ENCODE measurements at places on chromosomes 2 and 18. TPM values are rescaled to one million over a fixed set of nuclear protein-coding genes. Genes with fewer than 3 reads are reported as not detected.

The PRSS56 gene
- total RNA-seq = not detected

The AGBL5 gene
- total RNA-seq = 13.6 TPM

The IL1RL2 gene
- 2.2 TPM for total RNA-seq

The SAG gene
- total RNA-seq = not detected

The COL4A4 gene
- 1.9 TPM for total RNA-seq

The CTAGE1 gene
- not detected for total RNA-seq

The COL4A3 gene
- under 0.01 TPM for total RNA-seq

The ARHGAP15 gene
- total RNA-seq = not detected

The FKBP7 gene
- 0.43 TPM for total RNA-seq

The CNTNAP5 gene
- total RNA-seq = not detected

The ABCB11 gene
- not detected for total RNA-seq

The MALL gene
- 67.1 TPM for total RNA-seq

The PMAIP1 gene
- 45.5 TPM for total RNA-seq

The SCN3A gene
- total RNA-seq = 0.72 TPM

The TMEM178A gene
- 0.43 TPM for total RNA-seq

The GPN1 gene
- total RNA-seq = 36.9 TPM

The UGT1A8 gene
- total RNA-seq = under 0.01 TPM

The GRHL1 gene
- total RNA-seq = 14.1 TPM

The CLEC4F gene
- not detected for total RNA-seq

The TRIM54 gene
- total RNA-seq = 0.24 TPM

The TDRD15 gene
- not detected for total RNA-seq

The NCKAP5 gene
- total RNA-seq = 0.43 TPM

The VWA3B gene
- total RNA-seq = not detected

All from tracheal epithelial cell (primary cell).